ENCODE measurements at places on chromosomes 2 and 18.
A peak's percentile ranks its signal among the peaks of the same experiment; 100 is the strongest.

GRCh38 chr2:98524168-98524567 lies 79.5 kb downstream of the INPP4A start:
- DNase-seq = no peak

GRCh38 chr2:201699416-201699815 lies 972 bp upstream of the MPP4 start:
- DNase-seq = no peak

GRCh38 chr2:110780461-110780860 lies 48.1 kb downstream of the ACOXL start:
- DNase-seq = no peak

GRCh38 chr2:144847347-144848080 lies 327.6 kb upstream of the ZEB2 start:
- DNase-seq = no peak

GRCh38 chr2:29834624-29835023 lies 86.8 kb downstream of the ALK start:
- no peak for DNase-seq

- DNase-seq = no peak
Measured at GRCh38 chr2:199197448-199197847, 260.3 kb downstream of the SATB2 start.

GRCh38 chr2:224843141-224843540 lies 127.0 kb upstream of the CCDC195 start:
- no peak for DNase-seq

- no peak for DNase-seq
Measured at GRCh38 chr2:106841886-106842645, 43.9 kb downstream of the ST6GAL2 start.

DNA sequence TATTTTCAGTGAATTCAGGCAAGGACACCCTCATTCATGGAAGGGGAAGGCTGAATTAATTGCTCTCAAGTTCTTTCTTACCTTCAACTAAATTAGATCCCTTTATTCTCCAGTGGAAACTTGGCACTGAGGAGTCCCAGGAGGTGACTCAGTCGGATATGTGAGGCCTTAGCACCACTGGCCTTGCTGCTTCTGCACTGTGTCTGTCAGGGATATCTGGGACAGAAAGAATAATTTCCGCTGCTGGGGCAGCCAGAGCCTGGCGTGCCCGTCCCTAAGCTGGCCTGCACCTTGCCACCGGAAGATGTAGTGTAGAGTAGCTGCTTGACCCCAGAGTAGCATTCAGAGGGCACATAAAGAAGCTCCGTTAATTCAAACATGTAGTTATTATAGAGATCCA lies 53.4 kb downstream of the LIMS1 start:
- DNase-seq = no peak

DNA sequence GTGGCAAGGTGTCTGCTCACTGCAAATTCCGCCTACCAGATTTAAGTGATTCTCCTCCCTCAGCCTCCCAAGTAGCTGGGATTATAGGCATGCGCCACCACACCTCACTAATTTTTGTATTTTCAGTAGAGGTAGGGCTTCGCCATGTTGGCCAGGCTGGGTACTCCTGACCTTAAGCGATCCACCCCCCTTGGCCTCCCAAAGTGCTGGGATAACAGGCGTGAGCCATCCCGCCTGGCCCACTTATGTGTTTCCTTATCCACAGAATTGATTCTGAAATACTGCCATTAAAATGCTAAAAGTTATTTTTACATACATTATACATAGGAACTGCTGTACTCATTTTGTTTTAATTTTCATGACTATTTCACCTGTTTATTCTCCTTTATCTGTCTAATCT lies 529.7 kb upstream of the CDH7 start:
- no peak for DNase-seq

GRCh38 chr2:75077909-75078308 lies 119.5 kb downstream of the POLE4 start:
- DNase-seq = no peak

- no peak for DNase-seq
Measured at GRCh38 chr2:28423856-28424605, 31.4 kb downstream of the FOSL2 start.

GRCh38 chr18:43882358-43883055 lies 605.2 kb upstream of the SYT4 start:
- DNase-seq = no peak

- no peak for DNase-seq
Measured at GRCh38 chr18:43961722-43962121, 684.4 kb upstream of the SYT4 start.

DNA sequence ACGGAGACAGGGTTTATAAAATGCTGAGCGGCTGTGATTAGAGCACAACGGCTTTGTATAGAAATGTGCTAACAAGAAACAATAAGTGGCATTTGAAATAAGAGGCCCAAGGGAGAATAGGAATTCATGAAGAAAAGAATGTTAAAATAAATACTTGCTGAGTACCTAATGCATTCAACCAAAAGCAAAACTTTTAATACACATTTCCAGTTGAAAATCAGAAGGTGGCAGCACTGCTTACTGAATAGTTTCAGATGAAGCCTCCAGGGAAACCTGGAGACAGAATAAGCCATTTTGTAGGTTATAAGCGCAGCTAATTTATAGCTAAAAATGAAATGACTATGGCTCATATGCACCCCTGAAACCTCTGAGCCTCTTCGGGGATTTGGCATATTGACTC lies 286.6 kb downstream of the DPP10 start:
- DNase-seq = no peak

GRCh38 chr18:76275727-76276313 lies 219.2 kb downstream of the ZNF516 start:
- no peak for DNase-seq

GRCh38 chr2:20130160-20130560 lies 78.7 kb upstream of the LAPTM4A start:
- DNase-seq = no peak

GRCh38 chr2:166082736-166083135 lies 45.1 kb downstream of the SCN1A start:
- no peak for DNase-seq

- DNase-seq = no peak
Measured at GRCh38 chr2:56523816-56524215, 340.0 kb downstream of the CCDC85A start.

- no peak for DNase-seq
Measured at GRCh38 chr2:224890372-224890771, 151.9 kb downstream of the DOCK10 start.

DNA sequence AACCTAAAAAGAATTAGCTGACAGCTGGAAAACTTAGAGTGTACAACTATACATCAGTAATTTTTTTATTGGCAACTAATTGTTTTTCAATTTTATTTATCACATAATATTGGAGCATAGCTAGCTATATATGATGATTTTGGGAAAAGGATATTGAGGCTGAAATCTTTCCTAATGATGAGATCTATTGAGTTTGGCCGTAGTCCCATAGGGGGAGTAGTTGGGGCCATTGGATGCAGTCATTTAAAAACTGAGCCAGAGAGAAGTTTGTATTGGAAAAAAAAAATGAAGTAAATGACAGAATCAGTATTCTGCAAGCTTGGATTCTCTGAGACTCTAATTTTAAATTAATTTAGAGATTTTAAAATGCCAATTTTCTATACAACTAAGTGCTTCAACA lies 179.8 kb downstream of the LTBP1 start:
- DNase-seq = no peak

DNA sequence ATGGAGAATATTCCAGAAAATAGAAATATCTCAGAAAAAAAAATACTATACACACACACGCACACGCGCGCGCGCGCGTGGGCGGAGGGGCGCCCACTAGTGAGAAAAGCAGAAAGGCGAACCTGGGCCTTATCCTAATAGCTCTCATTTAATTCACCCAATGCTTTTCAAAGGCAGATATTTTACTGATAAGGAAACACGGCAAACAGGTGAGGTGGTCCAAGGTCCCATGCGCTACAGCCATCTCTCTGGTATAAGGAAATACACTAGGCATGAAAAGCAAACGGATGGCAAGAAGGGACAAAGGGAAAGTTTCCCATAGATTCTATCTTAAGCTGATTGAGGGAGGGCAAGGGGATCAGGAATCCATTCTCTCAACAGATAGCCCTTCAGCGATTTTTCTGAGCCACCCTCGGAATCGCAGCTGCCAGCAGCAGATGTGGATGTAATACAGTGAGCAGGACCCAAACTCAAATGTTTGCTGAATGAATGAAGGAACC lies 136.7 kb downstream of the TMEM247 start:
- DNase-seq = peak; percentile 3

DNA sequence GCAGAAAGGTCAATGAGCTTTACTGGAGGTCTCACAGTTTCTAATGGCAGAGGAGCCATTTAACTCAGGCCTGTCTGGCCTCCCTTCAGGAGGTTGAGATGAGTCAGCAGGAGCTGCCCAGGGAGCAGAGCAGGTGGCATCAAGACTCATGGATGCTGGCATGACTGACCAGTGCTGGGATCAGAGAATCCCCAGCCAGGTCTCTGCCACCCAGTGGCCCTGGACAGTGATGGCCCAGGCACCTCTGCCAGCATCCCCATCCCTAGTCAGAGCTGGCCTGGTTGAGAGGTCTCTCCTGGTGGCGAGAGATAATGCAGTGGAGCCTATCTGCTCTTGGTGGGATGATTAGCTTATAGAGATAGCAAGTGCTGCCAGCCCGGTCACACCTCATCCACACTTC lies 43.1 kb downstream of the GYPC start:
- no peak for DNase-seq

GRCh38 chr2:25159949-25160348 lies 8.4 kb downstream of the POMC start:
- DNase-seq = no peak

GRCh38 chr2:173667415-173667814 lies 297.8 kb downstream of the SP3 start:
- no peak for DNase-seq

DNA sequence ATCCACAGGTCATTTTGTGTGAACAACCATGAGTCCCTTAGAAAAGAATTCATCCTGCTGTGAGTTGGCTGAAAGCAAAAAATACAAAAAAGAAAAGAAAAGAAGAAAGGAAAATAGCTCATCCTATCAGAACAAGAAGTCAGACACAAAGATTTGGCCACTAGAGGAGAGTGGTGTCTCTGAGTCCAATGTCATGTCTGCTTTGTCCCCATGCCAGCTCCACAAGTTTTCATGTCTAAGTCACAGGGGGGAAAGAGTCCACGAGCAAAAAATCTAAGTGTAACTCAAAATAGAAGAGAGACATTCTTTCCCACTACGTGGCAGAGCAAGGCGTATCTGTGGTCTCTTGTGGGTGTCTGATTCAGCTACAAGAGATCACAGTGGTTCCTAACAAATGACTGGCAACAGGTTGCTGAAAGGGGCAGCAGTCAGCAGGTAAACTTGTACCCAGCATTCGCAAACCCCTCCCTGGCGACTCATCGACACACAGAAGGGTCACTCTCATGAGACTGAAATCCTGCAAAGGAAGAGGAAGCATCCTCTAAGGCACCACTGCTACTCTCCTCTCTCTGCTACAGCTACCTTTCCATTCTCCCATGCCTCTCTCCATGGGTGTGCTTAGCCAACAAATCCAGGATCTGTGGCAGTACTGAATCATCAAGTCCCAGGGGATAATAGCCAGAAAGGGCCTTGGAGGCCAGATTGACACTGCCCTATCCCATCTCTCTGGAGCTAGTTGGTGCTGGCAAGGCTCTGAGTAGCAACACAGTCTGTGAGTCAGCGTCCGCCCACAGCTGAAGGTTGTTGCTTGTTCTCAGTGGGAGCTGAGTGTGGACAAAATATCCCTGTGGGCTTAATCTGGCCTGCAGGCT lies 123.0 kb upstream of the SLC39A10 start:
- DNase-seq = peak; percentile 65

GRCh38 chr2:240437861-240438809 lies 2.7 kb downstream of the GPC1 start:
- peak; percentile 55 for DNase-seq

DNA sequence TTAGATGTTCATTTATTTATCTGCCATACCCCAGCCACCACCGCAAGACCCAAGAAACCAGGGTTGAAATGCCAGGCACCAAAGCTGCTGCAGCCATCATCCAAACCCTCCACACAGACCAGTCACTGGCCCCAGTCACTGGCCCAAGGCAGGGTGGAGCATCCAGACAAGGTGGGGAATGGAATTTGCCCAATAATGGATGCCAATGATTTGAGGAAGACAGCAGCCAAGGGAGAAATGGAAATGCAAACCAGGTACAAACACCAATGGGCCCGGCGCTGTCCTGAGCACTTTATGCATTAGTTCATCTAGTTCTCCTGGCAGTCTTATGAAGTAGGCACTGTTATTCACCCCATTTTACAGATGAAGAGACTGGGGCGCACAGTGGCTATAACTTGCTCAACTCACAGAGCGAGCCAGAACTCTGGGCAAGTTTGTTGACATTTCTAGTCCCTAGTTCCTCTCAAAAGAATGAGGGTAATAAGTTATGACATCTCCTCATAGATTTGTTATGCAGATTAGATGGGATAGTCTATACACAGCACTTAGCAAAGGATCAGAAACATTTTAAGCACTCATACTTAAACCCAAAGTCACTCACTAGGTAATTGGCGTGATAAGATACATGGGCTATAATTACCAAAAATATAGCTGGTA lies 173.3 kb downstream of the TMEM247 start:
- no peak for DNase-seq
